Right cardiac atrium (tissue), 5 donors: ENCODE measurements at places on chromosomes 16 and 17. TPM values are rescaled to one million over a fixed set of nuclear protein-coding genes. Genes with fewer than 3 reads are reported as not detected.

The AURKB gene
- not detected for total RNA-seq

The USP43 gene
- not detected for total RNA-seq

The CD300LG gene
- 3.8 TPM for total RNA-seq

The GDPD3 gene
- 1.3 TPM for total RNA-seq

The ACSM2A gene
- not detected for total RNA-seq

- DNase-seq: no peak
Observed at GRCh38 chr17:1970843-1971384, 54.2 kb downstream of the RTN4RL1 start.

DNA sequence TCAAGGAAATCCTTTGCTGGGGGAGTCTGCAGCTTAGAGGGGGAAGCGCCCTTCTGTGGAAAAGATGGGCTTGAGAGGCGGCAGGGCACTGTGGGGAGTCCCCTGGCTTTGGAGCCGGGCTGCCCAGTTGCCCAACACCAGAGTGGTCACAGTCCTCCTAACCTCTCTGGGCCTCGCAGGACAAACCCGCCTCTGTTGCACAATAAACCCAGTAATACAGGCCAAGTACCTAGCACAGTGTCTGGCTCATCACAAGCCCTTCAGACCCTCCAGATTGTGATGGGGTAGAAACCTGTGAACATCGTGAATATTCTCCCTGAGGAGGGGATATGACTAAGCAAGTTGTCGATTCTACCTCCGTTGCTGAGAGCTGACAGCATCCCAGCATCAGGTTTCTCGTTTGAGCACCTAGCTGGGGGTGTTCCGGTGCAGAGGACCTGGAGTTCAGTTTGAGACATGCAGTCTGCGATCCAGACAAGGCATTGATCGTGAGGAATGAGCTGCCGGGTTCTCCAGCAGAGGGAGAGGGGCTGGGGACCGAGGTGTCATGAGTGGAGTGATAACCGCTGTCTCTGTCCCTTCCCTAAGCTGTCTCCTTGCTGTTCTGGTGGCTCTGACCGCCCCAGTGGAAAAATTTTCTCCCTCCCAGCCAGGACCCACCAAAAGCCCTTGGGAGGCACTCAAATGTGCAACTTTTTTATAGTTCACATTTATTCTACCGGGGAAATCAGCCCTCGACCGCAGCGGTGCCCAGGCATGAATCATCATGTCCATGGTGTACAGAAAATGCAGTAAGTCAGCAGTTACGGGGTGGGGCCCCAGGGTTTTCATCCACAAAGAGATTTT lies 161.9 kb downstream of the WSCD1 start:
- DNase-seq: no peak

- DNase-seq: peak; percentile 40
Observed at GRCh38 chr16:67228034-67228785, 1.3 kb downstream of the TMEM208 start.

DNA sequence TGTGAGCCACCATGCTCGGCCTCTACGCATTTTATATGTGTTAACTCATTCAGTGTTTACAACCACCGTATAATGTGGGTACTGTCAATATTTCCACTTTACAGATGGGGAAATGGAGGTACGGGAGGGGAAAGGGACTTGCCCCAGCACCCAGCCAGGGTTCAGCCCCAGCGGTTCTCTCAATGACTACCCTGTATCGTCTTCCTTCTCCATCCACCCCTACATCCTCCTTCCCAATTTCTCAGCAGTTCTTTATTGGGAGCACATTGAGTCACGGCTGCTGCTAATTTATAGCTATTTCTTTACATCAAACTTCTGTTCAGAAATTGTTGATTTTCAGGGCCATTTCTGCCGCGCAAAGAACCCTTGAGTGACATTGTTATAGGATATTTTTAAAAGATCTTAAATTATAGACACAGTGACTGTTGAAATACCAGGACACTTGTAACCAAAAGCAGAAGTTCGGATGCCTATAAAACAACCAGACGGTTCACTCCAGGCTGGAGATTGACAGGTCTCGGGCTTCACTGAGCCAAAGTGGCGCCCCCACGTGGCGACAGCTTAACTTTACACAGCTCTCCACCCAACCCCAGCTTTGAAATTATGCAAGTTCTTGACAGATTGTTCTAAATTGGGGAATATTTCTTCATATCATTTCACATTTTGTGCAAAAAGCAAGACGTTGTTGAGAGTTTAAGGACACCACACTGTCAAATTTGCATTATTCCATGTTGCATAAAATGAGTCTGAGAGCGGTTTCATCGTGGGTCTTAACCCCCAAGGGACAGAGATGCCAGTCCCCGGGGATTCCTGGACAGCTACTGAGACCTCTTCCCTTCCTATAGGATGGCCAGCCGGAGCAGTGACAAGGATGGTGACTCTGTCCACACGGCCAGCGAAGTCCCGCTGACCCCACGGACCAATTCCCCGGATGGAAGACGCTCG lies 11.8 kb downstream of the SYT17 start:
- DNase-seq: peak; percentile 85

GRCh38 chr16:27867122-27868110 lies 196.1 kb downstream of the GSG1L start:
- DNase-seq: peak; percentile 60
